ENCODE measurements at places on chromosomes 5 and 9.

- DNase-seq = no peak
These were observed 64.1 kb downstream of the ROR2 start for GRCh38 chr9:91885746-91886413.

DNA sequence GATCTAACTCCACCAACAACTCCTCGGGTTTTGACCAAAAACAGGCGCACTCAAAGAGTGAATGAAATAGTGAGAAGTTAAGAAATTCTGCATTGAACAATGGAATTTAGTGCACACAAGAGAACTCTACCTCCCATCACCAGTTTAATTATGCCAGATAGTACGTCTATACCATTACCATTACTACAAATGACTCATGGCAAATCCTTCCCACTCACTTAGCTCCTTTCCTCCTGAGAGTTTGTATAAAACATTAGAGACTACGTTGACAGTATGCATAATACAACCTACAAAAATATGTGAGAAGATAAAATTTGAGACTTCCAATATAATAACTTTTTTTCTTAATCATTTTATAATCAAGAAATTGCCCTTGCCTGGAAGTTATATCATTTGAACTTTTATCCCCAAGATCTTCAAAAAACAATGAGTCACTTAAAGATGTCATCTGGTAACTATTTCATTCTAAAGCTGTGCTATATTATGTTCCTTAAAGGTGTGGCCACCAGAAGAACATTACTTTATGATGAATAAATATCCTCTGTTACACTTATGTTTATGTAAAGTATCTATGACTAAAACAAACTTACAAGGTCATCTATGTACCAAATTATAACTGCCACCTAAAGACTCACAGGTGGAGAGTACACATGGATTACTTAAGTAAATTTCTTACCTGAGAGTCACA, 297.9 kb upstream of the PTGER4 start:
- no peak for DNase-seq

DNA sequence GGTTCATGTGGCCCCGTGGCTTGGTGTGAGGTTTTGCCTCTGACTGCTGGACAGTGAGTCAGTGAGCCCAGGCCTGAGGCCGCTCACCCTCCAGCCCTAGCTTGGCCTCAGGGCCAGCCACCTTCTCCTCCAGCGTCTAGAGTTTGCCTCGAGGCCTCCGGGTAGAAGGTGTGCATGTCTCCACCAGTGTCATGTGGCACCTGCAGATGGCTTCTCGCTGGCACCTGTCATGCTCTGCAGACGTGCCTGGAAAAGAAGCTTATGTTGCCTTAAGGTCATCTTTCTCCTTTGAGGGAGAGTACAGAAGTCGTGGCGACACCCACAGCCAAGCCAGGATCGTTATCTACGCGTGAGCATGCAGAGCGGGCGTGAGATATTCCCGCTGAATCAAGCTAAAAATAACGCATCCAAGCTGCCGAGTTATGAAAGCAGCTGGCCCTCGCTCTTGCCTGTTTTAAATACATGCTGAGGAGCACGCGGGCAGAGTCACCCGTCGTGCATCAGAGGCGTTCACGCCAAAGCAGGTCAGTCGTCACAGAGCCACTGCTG, 79.7 kb upstream of the FCN2 start:
- DNase-seq = no peak

GRCh38 chr5:151298063-151298855, 5.3 kb downstream of the SLC36A3 start:
- no peak for DNase-seq

DNA sequence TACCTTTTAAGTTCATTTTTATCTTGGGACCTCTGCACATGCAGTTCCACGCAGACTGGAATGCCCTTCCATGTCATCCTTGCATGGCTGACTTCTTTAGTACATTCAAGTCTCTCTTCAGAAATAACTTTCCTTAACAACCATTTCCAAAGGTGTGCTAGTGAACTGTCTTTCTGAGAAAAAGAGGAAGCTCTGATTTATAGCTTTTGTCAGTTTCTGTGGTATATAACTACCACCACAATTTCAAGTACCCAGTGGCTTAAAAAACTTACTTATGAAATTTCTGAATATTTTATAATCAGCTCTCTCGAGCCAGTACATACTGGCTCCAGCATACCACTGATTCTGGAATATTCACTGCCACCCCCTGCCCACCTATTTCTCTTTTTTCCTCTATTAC, 1613.8 kb downstream of the MAT2B start:
- DNase-seq = no peak

GRCh38 chr9:127214421-127215267, 49.9 kb upstream of the GARNL3 start:
- peak; percentile 53 for DNase-seq
